ENCODE measurements at places on chromosomes 3 and 15. TPM values are rescaled to one million over a fixed set of nuclear protein-coding genes. Genes with fewer than 3 reads are reported as not detected.

The CHRD gene
- total RNA-seq, result 1.3 TPM

The FOXB1 gene
- total RNA-seq, result not detected

The CNTN6 gene
- not detected for total RNA-seq

The PLSCR2 gene
- total RNA-seq, result 0.40 TPM

The MYLK gene
- total RNA-seq, result 0.53 TPM

The KNSTRN gene
- 65.7 TPM for total RNA-seq

- H3K27ac ChIP-seq, result peak overlapping the region; percentile 2
- H3K27me3 ChIP-seq, result no peaks in the 10 kb centered on the region
- H3K4me3 ChIP-seq, result no peak overlapping the region
- peak; percentile 45 for DNase-seq
- no peaks in the 10 kb centered on the region for H3K36me3 ChIP-seq
Observed at GRCh38 chr3:126926684-126927400, 56.1 kb upstream of the PLXNA1 start.

GRCh38 chr3:36827133-36827532 lies 62.8 kb upstream of the DCLK3 start:
- no peaks in the 10 kb centered on the region for H3K36me3 ChIP-seq
- no peak overlapping the region for H3K27ac ChIP-seq
- DNase-seq, result no peak
- H3K27me3 ChIP-seq, result peaks cover 63% of the 10 kb centered on the region
- H3K4me3 ChIP-seq, result no peak overlapping the region

DNA sequence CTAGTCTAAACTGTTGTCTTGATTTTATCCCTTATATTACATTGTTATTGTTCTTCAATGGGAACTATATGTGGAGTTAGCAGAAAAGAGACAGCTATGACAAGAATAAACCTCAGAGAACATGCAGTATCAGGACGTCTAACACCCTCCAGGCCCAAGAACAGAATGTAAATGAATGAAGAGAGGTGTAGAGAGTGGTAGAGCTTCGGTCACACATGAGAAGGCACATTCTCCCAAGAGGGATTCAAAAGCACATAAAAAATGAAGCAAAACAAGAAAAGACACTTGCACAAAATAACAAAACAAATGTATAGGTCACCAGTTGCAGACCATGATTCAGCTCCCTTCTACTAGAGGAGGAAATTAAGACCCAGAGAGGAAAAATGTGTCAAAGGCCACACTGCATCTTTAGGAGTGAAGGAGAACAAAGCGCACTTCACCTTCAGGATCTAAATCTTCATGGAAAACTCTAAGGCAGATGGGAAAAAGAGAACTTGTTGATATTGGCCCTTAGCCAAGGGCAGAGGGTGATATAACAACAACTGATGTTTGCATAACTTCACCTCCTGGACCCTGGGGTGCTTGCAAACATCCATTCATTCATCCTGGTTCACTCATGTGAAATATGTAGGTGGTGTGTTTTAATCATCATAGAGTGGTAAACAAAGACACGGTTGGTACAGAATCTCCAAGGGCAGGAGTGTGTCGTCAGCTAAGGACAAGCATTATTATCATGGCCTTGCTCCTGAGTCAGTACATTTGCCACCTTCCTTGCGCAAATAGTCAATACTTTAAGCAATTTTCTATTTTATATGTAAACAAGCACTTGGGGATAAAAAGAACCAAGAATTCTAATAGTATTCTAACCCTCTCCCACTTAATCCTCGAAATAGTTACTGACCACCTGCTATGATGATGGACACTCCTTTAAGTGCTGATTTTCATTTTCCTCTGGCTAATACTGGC lies 8.8 kb downstream of the NEK10 start:
- H3K4me1 ChIP-seq, result no peaks in the 10 kb centered on the region
- no peak overlapping the region for H3K27ac ChIP-seq
- no peaks in the 10 kb centered on the region for H3K36me3 ChIP-seq
- DNase-seq, result no peak

DNA sequence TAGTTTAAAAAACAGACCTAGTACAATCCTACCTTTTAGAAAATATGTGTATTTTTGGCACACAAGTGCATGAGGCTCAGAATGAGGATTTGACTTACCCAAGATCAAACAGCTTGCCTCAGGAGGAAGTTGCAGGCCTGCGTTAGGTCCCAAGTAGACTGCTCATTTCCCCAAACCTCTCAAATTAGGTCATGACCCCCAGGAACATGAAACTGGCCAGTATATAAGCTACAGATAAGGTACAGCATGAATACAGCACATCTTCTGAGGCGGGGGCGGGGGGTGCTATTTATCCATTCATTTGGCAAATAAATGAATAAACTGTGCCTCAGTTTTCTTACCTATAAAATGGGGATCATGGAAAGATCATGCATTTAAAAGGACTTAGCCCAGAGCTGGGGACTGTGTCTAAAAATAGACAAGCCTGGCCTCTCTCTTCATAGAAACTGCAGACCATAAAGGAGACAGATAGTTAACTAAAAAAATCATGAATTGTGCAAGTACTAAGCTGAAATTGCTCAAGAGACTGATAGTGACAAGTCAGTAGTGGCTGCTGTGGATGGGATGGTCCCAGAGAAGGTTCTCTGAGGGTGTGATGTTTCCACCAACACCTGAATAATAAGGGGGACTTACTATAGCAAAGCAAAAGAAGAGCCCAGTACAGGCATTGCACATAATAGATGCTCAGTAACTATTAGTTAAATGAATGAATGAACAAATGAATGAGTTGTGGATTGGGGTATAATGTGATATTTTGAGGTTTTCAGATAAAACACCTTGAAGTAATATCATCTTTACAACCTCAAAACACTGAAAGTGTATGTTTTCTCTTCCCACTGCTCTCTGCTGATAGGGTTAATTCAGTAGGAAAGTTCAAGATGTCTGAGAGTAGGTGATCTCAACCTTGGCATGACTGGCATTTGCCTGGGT lies 258.5 kb upstream of the PROK2 start:
- DNase-seq, result no peak
- no peak overlapping the region for H3K4me3 ChIP-seq
- H3K4me1 ChIP-seq, result peaks cover 2% of the 10 kb centered on the region
- no peak overlapping the region for H3K27ac ChIP-seq
- no peaks in the 10 kb centered on the region for H3K36me3 ChIP-seq

GRCh38 chr3:179304605-179305004 lies 18.2 kb upstream of the ZNF639 start:
- DNase-seq, result peak; percentile 50
- H3K27ac ChIP-seq, result peak overlapping the region; percentile 8
- H3K4me1 ChIP-seq, result peaks cover 9% of the 10 kb centered on the region
- no peaks in the 10 kb centered on the region for H3K36me3 ChIP-seq
- no peaks in the 10 kb centered on the region for H3K27me3 ChIP-seq

- no peaks in the 10 kb centered on the region for H3K36me3 ChIP-seq
- H3K27ac ChIP-seq, result no peak overlapping the region
- no peaks in the 10 kb centered on the region for H3K4me1 ChIP-seq
- H3K27me3 ChIP-seq, result no peaks in the 10 kb centered on the region
Observed at GRCh38 chr3:139988472-139989156, 53.6 kb downstream of the CLSTN2 start.

DNA sequence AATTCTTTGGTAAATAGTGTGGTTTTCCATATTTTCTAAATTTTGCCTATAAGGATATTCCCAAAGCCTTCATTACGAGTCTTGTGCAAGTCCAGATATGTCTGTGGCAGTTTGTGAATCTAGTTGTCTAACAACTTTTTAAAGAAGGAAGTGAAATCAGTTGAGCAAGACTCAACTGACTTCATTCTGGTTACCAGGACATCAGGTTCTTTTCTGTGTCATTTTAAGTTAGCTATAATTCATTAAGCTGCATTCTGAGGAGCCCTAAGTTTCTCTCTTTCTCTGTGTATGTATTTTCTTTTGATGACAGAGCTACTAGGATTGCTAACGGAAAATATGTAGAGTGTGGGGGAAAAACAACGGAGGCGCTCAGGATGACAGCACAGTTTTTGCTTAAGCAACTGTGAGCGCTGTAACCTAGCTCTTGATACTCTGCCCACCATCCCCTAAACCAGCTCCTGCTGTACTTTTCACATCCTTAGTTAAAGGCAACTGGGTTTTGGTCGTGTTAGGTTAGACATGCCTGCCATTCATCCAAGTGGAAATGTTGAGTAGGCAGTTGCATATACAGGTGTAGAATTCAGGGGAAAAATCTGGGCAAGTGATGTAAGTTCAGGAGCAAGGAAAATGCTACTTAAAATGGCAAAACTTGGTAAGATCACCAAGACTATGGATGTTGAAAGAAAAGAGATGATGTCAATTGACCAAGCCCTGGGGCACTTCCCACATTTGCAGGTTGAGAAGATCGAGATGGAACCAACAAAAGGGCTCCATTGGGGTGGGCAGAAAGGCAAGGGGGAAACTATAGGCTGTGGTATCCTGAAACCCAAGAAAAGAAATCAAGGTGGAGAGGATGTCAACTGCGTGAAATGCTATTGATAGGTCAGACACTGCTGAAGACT lies 9.2 kb downstream of the MFSD1 start:
- H3K4me3 ChIP-seq, result no peak overlapping the region
- H3K27me3 ChIP-seq, result no peaks in the 10 kb centered on the region
- DNase-seq, result no peak
- H3K27ac ChIP-seq, result no peak overlapping the region
- H3K36me3 ChIP-seq, result peaks cover 56% of the 10 kb centered on the region

DNA sequence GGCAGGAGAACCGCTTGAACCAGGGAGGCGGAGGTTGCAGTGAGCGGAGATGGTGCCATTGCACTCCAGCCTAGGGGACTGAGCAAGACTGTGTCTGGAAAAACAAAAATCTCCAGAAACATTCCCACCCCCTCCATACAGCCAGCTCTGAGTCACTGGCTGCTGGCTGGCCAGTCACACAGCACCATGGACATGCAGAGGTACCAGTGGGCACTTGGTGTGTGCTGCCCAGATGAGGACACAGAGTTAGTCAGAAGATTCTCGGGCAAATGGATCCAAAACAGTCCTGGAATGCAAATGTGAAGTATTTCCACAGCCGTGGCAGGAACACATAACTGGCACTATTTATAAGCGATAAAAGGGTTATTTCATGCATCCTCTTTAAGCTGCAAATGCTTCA lies 44.6 kb downstream of the BDH1 start:
- DNase-seq, result no peak
- peaks cover 38% of the 10 kb centered on the region for H3K4me1 ChIP-seq
- no peaks in the 10 kb centered on the region for H3K36me3 ChIP-seq
- H3K27me3 ChIP-seq, result peaks cover 34% of the 10 kb centered on the region
- H3K27ac ChIP-seq, result no peak overlapping the region

- no peaks in the 10 kb centered on the region for H3K27me3 ChIP-seq
- H3K4me3 ChIP-seq, result no peak overlapping the region
- no peak for DNase-seq
- no peak overlapping the region for H3K27ac ChIP-seq
- H3K4me1 ChIP-seq, result no peaks in the 10 kb centered on the region
Observed at GRCh38 chr3:124117486-124117885, 125.6 kb upstream of the ROPN1 start.

GRCh38 chr15:64618540-64618939 lies 156.8 kb downstream of the RBPMS2 start:
- no peaks in the 10 kb centered on the region for H3K27me3 ChIP-seq
- no peak overlapping the region for H3K27ac ChIP-seq
- no peak overlapping the region for H3K4me3 ChIP-seq
- peaks cover 31% of the 10 kb centered on the region for H3K4me1 ChIP-seq

DNA sequence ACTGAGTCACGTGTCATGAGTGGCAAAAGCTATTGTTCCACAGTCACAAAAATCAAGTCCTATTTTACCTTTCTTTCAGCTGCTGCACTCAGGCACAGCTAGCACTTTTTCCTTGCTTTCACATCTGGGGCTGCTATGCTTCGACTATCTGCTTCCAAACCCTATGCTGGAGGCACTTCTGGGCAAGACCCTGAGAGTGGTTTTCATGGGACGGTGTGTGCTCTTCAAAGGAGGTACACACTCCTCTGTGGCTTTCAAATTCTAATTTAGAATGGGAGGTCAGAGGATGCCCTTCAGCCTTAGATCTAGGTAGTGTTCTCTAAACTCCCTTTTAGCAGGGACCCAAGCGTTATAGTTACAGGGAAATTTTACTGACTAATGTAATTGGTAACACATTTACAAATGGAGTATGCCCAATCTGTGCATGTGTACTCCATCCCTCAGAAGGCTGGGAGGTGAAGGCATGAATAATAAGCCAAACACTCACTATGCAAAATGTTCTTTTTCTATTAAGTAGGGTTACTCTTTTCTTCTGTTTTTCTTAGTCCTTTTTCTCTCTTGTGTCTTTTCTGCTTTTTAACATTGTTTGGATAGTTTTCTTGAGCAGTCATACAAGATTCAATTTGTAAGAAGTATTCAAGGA lies 188.3 kb downstream of the LSAMP start:
- H3K4me3 ChIP-seq, result no peak overlapping the region
- H3K27ac ChIP-seq, result no peak overlapping the region
- DNase-seq, result no peak
- H3K27me3 ChIP-seq, result no peaks in the 10 kb centered on the region
- H3K4me1 ChIP-seq, result no peaks in the 10 kb centered on the region

Measured in K562 (cell line).